Suppressor macrophage treated with lipopolysaccharide for 4 hours (primary cell): ENCODE measurements at places on chromosomes 2 and 18.
A peak's percentile ranks its signal among the peaks of the same experiment; 100 is the strongest.

DNA sequence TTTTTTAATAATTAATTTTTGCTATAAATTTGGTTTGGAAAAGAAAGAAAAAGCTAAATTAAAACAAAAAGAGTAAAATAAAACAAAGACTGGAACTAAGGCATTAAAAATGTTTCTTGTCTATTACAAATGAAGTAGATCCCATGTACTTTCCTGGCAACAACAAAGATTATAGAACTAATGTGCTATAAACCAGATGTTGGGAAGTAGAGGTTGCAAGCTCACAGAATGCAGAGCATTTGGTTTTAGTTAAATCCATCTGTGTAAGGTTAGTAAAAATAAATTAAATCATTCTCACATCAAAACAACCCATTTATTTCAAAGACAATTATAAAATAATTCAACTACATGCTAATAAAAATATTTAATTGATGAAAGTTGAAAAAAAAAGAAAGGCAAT lies 157.2 kb upstream of the ZC3H15 start:
- DNase-seq, result no peak

- DNase-seq, result no peak
Observed at GRCh38 chr2:218216336-218216673, 684 bp upstream of the ARPC2 start.

DNA sequence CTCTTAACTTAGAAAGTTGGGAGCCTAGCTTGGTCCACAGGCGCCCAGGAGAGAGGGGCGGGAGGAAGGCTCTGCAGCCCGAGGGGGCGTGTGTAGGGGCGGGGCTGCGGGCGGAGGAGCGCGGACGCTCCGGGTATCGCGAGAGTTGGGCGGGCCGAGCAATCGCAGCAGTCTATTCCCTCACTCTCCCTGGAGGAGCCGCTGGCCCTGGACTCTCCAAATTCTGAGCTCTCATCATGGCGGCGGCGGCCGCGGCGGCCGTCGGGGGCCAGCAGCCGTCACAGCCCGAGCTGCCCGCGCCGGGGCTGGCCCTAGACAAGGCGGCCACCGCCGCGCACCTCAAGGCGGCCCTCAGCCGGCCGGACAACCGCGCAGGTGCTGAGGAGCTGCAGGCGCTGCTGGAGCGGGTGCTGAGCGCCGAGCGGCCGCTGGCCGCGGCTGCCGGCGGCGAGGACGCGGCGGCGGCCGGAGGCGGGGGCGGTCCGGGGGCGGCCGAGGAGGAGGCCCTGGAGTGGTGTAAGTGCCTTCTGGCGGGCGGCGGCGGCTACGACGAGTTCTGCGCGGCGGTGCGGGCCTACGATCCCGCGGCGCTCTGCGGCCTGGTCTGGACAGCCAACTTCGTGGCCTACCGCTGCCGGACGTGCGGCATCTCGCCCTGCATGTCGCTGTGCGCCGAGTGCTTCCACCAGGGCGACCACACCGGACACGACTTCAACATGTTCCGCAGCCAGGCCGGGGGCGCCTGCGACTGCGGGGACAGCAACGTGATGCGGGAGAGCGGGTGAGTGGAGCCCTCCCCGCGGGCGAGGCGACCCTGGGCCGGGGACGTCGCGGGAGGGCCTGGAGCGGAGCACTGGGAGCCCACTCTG lies at the start of gene UBR3:
Gene UBR3, plus strand, starts transcription at position 183 of the 869 bp plus-strand sequence. Its CDS starts 54 bp downstream, at position 237.
- peak; percentile 96 for DNase-seq

- no peak for DNase-seq
Observed at GRCh38 chr2:157929871-157930667, 53.9 kb upstream of the ACVR1 start.

GRCh38 chr2:235765181-235765820 lies 271.5 kb downstream of the AGAP1 start:
- DNase-seq, result no peak

GRCh38 chr18:56196495-56197225 lies 441.7 kb downstream of the TXNL1 start:
- DNase-seq, result no peak

DNA sequence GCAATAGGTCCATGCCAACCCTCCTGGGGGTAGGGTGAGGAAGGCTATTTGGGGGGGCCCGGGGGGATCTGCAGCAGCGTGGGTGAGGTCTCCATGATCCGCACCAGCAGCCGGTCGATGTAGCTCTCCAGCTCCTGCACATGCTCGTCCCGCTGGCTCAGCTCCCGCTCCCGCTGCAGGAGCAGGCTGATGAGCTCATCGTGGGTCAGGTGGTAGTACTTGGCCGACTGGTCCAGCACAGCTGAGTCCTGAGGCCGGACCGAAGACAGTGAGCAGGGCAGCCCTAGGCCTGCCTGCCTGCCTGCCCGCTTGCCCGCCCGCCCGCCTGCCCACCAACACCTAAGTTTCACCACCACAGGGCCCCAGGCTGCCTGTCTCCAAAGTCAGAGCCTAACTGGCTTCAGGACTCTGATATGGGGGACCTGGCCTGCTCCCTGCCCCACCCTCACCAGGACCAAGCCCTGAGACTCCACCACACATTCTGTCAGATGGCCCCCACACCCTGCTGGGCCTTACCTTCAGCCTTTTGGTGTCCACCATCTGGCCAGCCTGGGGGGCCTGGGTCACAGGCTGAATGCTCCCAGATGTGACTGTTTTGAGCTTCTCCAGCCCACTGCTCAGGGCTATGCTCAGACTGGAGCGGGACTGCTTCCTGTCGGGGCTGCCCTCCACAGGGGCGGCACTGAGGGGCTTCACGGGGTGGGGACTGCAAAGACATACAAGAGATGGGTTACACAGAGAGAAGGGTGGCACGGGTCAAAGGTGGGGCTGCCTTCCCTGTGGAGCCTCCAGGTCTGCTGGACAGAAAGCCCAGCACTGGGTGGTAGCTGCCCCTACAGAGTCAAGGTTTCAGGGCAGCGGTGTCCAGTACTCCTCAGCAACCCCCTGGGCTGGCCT lies 4.2 kb upstream of the SFXN5 start:
- DNase-seq, result no peak

DNA sequence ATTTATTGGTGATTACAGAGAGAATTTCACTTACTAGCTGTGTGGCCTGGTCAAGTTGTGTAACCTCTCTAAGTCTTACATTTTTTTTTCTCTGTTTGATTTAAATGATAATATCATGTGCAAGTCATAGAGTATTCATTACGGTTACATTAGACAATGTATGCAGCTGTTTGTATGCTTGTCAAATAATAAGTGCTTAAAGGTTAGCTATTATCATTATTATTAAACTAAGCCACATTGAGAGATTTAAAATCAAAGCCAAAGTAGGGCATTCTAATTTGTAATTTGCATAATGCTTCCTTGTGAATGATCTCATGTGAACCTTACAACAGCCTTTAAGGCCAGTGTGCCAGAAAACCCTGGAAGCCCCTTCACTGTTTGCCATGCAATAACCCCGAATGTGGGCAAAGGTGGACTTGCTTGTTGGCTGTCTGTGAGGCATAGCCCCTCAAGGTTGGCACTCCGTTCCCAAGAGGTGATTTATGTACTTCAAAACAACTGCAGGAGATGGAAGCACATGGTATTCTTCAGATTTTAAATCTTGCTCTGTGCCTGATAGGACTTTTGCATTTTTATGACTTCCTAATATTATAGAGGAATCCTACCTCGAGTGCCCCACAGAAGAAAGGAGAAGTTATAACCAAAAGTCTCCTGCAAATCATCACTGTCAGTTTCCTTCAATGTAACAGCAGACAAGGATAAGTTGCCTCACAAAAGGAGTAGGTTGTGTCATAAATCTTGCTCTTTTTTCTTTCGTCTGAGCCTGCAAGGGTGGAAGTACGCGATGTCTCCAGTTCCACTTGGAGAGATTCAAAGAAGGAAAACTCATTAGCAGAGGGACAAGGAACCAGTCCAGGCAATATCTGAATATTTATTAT lies 272.0 kb downstream of the TGIF1 start:
- DNase-seq, result peak; percentile 86

DNA sequence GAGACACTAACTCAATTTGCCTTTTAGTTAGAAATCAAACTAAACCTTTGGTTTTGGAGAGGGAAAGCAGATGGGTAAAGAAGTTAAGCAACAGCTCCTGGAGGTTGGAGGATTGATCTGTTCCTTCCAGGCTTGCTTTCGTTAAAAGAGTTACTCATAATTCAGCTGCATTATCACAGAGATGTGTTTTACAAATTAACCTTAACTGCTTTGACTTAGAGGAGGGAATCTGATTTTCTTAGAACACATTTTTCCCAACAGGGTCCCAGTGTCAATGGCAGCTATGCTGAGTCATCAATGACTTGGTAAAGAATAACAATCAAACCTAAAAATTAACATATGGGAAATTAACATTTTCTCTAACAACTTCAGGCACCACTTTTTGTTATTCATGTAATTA lies 113.4 kb downstream of the COPS8 start:
- DNase-seq, result no peak

- DNase-seq, result no peak
Observed at GRCh38 chr2:239873656-239874635, 151.2 kb downstream of the NDUFA10 start.

GRCh38 chr2:242052421-242052820 lies 182.9 kb downstream of the RTP5 start:
- DNase-seq, result no peak

DNA sequence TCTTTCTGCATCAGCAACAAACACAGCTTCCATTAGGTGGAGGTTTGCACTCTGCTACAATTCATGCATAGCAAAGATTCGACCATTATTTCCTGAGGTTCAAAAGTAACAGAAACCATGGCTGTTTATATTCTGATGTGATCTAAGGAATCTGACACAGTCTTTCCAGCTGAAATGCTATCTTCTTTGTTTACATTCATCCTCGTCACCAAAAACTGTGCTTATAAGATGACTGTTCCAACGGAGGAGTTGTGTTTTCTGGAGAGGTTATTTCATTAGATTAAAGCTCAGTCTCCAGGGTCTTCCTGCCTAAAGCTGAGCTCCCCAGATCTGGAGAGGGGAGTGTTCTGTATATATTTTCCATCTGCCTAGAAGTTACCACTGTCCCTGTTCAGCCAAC lies 45.1 kb upstream of the LYPD6B start:
- no peak for DNase-seq

DNA sequence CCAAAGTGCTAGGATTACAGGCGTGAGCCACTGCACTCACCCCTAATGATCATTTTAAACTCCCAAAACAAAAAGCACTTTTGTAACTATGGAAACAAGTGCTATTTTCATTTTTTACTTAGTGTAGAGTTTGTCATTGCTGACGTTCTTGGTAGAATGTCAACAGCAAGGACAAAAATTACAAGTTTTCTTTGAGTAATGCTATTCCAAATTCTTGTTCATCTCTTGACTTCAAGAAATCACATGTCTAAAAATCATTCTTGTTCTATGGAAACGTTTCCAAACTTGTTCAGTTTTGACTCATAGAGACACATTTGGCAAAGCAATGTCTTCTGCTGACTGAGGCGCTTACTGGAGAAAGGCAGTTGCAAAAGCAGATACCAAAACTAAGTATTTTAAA lies 82.6 kb downstream of the MBP start:
- peak; percentile 82 for DNase-seq

GRCh38 chr2:214699236-214699635 lies 110.2 kb downstream of the BARD1 start:
- DNase-seq, result no peak

DNA sequence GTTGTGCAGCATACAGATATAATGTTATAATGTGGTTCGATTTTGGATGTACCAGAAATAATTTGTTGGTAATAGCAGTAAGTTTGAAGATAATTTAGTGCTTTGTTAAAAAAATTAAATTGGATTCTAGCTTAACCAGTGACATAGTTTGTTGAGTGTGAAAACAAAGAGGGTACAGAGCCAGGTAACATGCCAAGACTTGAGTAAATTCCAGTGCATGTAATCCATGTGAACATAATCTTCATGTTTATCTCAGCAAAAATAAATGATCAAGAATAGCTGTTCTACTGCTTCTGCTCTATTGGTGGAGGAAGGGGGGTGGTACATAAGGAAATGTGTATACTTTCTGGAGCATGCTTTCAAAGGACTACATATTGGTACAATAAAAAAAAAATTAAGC lies 165.8 kb downstream of the DNAH7 start:
- DNase-seq, result no peak

DNA sequence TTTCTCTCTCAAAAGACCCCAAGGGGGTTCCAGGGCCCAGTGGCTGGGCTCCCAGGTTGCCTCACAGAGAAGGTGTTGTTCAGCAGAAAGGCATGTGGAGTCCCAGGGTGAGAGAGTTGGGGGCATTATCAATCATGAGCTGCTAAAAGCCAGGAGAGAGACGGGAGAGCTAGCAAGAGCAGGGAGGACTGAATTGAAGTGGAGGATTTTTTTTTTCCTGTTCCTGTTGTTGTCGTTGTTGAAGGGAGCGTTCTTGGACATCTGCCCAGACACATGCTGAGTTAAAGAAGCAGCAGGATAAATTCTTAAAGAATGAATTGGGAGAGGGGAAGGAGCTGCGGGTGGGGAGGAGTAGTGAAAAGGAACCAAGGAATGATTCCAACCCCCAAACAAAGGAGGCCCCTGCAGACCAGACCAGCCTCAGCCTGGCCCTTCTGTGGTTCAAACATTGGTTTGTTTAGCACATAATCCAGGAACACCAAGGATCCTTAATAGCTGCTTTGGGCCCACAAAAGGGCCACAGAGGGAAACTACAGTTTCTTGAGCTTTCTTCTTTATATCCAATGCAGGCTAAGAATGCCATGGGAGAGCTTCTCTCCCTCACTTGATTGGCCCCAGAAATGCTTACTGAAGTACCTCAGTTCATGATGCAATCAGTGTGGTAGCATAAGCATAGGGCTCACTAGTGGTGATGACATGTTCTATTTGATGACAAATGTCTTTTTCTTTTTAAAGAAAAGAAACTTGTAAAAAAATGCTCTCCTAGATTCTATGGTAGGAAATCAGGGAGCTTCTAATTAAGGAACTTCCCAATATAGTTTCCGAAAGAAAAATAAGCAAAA lies 146.0 kb downstream of the SETBP1 start:
- peak; percentile 35 for DNase-seq

DNA sequence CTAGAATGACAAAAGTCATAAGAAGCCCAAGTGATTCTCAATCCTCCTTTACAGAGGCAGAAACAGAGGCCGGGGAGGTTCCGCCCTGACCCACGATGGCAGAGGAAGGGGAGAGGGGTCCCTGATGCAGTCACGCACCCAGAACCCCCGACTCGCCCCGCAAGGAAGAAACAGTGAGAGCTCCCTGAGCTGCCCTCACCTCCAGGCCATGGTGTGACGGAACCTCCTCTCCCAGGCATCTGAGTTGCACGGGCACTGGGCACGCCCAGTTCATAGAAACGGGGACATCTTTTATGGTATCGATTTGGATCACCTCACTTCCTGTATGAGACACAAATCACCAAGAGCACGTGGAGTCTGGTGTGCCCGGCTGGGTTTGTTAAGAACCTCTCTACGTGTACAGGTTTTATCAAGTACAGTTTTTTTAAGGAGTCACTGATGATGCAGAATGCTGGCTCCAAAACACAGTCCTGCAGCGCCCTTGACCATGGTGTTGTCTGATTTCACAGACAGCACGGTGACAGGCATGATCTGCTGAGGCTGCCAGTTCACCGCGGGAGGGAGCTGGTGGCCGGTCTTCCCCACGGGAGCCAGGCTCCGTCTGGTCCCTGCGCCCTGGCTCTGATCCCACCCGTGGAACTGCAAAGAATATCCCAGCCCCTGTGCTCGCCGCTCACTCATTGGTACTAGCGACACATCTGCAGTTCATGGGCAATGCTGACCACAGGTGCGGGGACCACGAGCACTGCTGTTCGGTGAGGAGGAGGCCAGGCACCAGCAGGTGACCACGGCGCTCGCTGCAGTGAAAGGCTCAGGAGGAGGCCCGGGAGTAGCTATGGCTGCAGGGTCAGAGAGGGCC lies 35.6 kb downstream of the PXDN start:
- DNase-seq, result no peak

GRCh38 chr18:71808616-71809015 lies 735.5 kb downstream of the CBLN2 start:
- no peak for DNase-seq
